Fibroblast of skin of right biceps (primary cell): ENCODE measurements at places on chromosomes 5 and 9.

- DNase-seq = peak; percentile 31
Observed at GRCh38 chr9:97961361-97961760, 21.8 kb upstream of the ANP32B start.

GRCh38 chr5:151148583-151148982 is 9.0 kb downstream of the ANXA6 start:
- DNase-seq = no peak

DNA sequence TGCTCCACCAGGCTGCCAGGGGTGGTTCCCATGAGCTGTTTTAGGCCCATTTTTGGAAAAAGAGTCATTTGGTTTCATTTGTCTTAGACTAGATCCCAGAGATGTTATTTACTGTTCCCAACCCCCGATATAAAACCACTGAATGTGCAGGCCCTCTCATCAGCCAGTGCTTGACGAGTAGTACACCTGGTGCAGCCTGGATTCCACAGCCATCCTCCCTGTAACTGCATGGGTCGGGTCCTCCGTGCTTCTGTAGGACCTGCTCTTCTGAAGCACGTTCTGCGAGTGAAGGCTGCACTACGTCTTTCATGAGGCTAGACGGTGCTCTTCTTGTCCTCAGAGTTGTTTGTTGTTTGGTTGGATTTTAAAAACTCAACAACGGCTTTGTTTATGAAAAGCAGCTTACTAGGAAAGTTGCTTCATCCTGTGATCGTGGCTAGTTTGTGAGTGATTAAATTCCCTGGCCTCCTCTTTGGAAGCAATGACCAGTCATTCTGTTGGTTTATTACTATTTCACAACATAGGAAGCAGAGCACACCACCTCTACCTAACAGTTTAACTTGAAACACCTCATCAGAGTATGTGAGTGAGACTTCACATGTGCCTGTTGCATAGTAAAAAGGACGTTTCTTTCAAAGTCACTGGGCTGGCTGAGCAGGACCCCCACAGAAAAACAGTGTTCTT is 135.2 kb downstream of the AOPEP start:
- DNase-seq = peak; percentile 38

DNA sequence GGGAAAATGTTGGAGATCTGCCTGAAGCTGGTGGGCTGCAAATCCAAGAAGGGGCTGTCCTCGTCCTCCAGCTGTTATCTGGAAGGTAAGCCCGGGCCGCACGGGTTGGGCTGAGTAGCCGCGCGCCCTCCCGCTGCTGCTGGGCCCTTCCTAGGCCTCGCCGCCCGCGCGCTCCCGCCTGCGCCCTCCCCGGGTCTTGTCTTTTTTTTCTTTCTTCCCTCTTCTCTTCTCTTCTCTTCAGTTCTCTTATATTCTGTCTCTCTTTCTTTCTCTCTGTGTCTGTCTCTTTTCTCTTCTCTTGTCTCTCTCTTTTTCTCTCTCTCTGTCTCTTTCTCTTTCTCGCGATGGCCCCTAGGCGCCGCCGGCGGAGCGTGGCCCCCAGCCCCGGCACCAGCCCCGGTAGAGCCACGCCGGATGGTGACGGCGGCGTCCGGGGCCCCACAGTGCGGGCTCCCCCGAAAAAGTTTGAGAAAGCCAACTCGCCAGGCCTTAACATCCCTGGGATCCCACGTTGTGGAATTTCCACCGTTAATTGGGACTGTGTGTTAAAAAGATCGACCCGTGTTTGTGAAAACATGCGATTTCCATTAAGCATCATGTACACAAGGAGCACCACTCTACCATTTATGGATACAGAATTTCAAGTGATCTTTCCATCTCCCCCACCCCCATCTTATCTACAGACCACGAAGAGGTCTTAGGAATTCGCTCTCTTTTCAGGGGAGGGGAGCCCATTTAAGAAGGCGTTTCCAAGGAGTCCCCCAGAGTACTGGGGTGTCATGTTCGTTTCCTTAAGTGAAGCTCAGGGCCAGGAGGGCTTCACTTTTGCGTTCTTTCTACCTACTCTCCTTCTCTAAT is 616 bp downstream of the ABL1 start:
- peak; percentile 69 for DNase-seq

- DNase-seq = no peak
Observed at GRCh38 chr5:109029847-109030246, 282.1 kb downstream of the FER start.

DNA sequence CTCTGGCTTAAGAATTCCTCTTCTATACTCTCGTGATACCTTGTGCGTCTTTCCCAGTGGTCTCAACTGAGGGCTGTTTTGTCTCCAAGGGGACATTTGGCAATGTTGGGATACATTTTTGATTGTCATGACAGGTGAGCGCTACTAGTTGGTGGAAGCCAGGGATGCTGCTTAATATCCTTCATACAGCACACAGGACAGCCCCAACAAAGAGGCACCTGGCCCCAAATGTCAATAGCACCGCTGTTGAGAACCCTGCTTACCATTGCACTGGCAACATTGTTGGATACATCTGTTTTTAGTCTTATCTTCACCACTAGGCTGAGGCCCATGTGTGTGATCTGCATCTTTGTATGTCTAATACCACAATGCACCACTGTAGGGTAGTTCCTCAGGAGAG is 114.1 kb downstream of the C9orf152 start:
- DNase-seq = no peak

DNA sequence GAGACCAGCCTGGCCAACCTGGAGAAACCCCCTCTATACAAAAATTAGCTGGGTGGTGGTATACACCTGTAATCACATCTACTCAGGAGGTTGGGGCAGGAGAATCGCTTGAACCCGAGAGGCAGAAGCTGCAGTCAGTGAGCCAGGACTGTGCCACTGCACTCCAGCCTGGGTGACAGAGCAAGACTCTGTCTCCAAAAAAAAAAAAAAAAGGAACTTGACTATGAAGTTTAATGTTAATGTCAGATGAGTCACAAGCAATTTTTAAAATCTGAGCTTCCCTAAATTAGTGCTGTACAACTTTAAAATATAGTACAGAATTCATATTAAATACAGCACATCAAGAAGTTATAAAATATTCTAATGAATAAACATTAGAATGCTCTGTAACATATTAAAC is 1.5 kb downstream of the MEIKIN start:
- DNase-seq = no peak

DNA sequence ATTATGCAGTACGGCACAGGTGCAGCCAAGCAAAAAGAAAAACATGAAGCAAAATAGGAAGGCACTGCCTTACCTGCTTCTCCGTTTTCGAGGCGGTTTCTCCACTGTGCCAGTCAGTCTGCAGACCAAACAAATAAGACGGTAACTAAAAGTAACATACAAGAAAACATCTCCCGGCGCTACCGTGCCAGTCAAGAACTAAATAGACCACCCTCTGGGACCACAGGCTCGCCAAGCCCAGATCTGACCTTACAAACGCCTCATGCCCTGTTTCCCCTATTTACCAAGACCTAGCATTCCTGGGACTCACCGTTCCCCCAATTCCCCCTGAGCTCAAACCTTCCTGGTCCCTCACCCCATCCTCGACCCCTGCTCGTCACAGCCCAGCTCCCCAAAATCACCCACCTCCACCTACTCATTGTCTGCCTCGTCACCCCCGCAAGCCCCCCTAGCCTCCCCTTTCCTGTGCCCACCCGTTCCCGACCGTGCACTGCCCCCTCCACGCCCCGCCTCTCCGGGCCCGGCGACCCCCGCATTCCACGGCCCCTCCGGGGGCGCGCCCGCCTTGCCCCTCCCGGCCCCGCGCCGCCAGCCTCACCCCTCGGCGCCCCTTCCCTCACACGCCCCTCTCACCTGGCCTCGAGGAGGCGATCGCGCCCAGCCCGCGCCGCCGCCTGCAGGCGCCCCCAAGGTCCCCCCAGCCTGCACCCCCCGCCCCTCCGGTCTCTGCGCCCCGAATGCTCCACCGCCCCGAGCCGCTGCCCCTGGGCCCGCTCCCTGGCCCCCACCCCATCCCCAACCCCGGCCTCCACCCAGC is 560 bp downstream of the SCAI start:
- no peak for DNase-seq

- DNase-seq = no peak
Observed at GRCh38 chr5:126182971-126183695, 240.1 kb upstream of the GRAMD2B start.

DNA sequence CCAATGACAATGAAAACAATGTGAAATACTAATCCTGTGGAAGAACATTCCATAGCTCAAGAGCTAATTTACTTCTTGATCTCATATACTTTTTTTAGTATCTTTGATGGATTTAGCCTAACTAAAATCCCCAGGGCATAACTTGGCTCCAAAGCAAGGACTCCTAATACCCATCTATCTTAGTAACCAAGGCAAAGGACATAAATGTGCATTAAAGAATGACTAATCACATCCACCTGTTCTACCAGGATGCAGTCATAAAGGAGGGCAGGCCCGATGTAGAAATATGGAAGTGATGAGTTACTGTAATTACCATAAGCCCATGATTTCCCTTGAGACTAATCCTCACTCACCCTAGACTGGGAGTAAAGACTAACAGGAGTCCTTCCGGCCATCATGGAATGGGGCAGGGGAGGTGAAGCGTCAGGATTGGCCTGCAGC is 56.9 kb downstream of the KIF24 start:
- peak; percentile 29 for DNase-seq

DNA sequence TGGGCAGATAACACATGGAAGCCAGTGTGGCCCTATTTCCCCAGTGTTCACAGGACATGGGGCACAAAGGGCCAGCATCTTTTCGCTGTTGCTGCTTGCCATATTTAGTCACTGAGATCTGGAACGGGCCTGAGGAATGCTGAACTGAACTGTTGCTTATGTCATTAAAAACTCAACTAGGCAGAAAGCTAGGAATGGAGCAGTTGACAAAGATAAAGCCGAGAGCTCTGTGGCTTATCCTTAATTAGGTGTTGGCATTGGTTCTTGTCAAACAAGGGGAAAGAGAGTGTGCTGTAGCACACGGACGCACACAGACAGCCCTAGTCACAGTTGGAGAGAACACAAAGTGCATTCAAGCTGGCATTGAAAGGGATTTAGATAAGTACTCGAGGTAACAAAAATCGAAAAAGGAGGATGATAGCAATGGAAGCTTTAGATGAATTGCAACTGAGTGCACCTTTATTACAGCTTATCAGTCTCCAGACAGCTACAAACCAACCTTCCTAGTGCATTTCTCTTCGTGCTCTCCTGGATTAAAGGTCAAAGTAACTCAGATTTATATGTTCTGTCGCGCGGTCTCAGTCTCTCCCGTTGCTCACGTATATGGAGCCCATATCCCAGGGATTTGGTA is 450.2 kb upstream of the ZNF608 start:
- peak; percentile 16 for DNase-seq

DNA sequence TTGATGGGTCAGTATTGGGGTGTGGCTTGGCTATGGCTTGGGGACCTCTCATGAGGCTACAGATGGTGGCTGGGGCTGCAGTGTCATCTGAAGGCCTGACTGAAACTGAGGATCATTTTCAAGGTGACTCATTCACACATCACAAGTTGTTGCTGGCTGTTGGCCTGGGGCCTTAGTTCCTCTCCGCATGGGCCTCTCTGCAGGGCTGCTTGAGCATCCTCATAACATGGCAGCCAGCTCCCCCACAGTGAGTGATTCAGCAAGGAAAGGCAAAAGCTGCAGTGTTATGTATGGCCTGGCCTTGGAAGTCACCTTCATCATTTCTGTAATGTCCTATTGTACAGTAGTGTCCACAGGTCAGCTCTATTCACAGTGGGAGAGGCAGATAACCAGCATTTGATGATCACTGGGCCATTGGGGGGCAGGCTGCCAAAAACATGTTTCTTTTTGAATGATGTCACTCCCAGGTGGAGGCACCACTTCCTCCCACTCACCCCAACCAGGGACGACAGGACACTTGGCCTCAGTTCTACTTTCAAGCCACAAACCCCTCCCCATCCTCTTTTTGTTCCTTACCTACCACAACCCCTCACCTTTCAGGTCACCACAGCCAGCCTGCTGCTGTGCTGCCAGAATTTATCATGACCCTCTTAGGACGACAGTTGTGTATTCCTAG is 14.4 kb downstream of the FGD3 start:
- no peak for DNase-seq

GRCh38 chr9:68595868-68596267 is 55.2 kb upstream of the TMEM252 start:
- no peak for DNase-seq

GRCh38 chr5:86625148-86625547 is 7.4 kb downstream of the COX7C start:
- no peak for DNase-seq

- no peak for DNase-seq
Observed at GRCh38 chr9:92963831-92964606, 16.7 kb downstream of the FGD3 start.

DNA sequence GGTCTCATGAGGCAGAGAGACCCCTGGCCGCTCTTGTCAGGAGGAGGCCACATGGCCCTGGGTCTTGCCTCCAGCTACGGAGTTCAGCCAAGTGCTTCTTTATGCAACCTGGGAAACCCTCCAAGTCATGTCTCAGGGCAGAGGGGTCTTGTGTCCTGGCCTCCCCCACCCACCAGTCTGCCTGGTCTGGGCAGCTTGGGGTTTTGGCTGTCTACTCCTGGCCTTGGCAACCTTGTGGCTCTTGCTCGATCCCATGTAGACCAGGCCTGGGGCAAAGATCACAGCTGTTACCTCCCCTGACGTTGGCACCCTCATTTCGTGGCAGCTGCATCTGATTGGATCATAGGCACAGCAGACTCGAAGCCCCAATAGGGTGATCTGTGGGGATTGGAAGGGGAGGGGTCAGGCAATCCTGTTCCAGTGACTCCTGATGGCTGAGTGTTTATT is 28.4 kb downstream of the JADE2 start:
- no peak for DNase-seq

- DNase-seq = no peak
Observed at GRCh38 chr9:72933730-72934665, 18.9 kb downstream of the ALDH1A1 start.

DNA sequence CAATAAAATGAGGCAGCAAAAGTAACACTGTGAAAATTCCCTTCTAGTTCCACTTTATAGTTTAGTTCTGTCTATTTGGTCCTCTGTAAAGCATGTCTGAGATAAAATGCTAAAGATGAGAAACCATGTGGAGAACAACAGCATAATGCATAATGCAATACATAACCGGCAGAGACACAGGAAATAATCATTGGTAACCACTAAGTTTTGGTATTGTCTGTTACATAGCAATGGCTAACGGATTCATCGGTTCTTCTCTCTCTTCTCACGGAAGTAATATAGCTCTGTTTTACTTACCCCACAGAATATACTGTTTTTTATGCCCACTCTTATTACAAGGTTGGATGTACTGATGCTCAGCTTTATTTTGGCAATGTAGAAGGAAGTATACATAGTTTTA is 158.9 kb downstream of the FAM174A start:
- no peak for DNase-seq

- no peak for DNase-seq
Observed at GRCh38 chr5:123000731-123001130, 35.8 kb downstream of the PPIC start.

- DNase-seq = peak; percentile 49
Observed at GRCh38 chr5:150181027-150181426, 8.8 kb upstream of the SLC6A7 start.

DNA sequence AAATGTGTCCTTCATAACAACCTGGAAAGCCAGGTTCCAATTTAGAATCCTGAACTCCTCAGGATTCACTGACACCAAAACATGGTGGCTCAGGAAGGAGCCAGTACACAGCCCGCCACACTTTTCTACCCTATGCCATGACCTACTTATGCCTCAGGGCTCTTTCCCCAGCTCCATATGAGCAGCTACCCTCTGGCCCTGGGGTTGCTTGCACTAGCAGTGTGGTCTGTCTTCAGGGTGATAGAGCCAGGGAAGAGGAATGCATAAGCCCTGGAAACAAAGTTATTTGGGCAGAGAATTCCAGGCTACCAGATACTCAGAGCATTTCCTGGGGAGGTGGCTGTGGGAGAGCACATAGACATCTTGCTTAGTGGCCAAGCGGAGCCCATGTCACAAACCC is 15.0 kb upstream of the ECM2 start:
- DNase-seq = no peak
